ENCODE measurements at places on chromosomes 1 and 21.

GRCh38 chr1:229117664-229118300, 153.1 kb upstream of the RAB4A start:
- no peak for DNase-seq

- no peak for DNase-seq
Measured at GRCh38 chr1:160146107-160146506, 5.3 kb upstream of the ATP1A4 start.

- DNase-seq, result peak; percentile 84
Measured at GRCh38 chr1:208107425-208108212, 136.6 kb downstream of the PLXNA2 start.

DNA sequence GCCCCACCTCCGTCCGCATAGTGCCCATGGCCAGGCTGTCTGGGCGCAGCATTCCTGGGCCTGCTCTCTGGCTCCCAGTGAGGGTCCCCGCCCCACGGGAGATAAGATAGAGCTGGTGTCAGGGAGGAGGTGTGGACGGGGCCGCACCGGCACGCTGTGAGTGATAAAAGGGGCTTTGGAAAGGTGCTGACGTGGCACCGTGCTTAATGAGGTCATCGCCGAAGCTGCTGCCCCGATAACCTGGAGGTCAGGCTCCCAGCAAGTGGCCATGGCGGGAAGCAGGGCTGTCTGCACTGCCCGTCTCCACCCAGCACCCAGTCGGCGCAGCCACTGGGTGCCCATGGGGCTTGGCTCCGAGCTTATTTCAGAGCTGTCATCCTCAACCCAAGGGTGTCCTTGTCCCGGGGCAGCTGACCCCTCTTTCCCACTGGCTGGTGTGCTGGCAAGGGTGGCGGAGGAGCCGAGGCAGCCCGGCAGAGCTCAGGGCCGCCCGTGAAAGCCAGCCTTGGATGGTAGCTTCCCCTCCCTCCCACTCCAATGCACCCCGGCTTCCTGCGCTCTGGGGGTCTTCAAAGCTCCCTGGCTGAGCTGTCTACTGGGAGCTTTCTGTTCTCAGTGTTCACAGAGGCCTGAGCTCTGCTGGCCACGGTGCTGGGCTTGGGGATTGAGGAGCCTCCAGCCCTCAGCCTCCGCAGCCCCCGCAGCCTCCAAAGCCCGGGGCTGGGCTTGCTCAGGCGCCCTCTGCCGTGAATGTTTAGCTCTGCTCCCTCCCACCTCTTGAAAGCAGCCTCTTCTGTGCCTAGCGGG, 105.1 kb upstream of the ARHGEF16 start:
- no peak for DNase-seq

- DNase-seq, result no peak
Measured at GRCh38 chr1:3652548-3653285, 401 bp downstream of the TP73 start.

GRCh38 chr1:81484284-81484683, 316.4 kb upstream of the ADGRL2 start:
- DNase-seq, result no peak

DNA sequence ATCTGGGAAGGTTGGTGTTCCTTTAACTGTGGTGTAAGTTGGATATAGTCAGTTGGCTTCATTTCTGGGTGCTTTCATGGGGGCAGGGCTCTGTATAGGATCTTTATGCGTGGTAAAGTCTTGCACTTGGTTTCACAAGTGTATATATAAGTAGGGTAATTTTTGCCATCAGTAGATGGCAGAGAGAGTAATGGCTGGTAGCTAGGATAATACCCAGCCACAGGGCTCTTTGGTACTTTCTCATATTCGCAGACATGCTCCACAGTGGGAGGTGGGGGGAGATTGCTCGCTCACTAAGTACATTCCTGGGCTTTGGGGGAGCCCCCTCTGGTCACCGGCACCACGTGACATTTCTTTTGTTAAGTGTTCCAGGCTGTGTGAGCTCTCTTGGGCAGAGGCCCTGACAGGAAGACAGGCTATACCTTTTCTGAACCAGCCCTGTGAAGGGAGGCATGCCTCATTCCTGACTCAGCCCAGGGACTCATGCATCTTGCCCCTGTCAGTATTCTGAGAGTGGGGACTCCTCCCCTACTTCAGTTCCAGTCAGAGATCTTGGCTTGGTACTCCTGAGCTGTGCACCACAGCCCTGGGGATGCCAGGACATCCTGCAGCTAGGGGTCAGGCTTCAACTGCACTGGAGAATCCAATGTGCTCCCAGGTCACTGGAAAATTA, 37.6 kb downstream of the FCRL2 start:
- DNase-seq, result no peak

GRCh38 chr1:95007687-95008086, 65.1 kb downstream of the ALG14 start:
- DNase-seq, result no peak

DNA sequence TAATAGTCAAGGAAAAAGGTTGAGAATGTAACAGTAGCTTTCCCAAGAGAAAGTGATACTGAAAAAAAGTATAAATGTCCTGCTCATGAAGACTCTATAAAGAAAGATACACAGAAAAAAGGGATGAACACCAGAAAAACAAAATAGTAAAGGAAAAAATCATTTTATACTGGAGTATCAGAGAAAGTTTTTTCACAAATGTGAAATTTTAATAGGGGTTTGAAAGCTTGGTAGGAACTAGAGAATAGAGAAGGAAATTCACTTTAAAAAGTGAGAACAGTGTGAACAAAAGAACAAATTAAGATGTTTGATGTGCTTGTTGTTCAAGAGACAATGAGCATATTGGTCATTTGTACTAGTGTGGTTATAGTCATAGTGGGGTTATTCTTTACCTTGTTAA, 25.6 kb downstream of the UCHL5 start:
- no peak for DNase-seq

DNA sequence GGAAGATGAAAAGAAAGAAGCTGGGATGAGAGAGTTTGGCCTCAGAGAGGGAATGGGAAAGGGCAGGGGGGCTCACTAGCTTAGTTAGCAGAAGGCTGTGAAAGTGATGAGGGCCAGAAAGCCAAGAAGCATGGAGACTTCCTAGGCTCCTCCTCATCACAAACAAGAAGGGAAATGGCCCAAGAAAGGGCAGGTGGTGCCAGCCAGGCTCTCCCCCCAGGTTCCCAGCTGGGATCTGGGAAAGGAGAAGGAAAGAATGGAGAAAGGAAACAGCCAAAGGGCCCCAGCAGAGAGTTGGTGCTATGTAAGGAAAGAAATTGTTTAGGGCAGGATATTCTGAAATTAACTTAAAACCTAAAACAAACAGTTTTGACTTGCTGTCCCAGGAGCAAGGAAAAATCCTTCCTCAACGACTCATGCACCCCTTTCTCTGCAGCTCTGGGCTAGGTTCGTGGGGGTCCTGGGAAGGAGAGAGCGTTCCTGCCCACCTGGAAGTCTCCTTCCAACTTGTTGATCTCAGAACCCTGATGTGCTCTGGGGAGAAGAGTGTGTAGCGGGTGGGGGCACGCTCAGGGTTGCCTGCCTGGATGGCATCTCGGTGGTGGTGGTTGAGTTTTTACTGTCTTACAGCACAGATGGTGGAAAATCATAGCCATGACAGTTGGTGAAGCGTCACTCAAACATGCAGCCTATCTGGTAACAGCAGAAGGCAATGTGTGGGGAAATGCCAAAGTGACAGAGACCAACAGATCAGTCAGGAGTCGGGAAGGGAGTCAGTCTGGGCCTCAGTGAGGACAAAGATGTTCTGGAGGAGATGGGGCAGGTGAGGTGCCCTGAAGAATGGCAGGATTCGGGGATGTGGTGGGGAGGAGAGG, 147.3 kb downstream of the CLIC6 start:
- no peak for DNase-seq

DNA sequence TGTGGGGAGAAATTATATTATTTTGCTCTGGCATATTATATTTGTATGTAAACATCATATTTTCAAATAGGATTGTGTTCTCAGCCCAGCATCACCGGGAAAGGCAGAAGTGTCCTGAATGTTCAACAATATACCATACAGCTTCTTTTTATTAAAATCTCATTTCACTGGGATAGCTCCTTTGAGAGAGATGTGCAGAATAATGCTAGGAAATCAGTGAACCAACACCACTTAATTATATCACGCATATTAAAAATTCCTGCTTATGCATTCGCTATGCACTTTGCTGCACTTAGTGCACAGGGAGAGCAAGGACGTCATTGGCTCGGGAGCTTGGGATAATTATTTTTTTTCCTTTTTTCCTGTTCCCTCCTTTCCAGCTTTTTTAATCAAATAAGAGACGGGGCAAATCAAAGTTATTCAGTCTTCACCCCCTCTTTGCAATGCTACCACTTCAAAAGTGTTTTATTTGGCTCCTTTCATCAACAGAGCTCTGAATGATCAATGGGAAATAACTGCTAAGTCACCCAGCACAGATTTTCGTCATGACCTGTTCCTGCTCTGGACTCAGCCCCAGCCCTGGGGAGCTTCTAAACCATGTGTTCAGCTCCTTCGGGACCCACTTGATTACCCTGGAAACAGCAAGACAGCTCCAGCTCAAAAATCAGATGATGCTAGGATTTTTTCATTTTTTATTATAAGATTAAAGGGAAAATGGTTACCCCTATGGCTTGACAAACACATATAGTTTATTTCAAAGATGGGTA, 165.5 kb upstream of the DUSP10 start:
- DNase-seq, result no peak

DNA sequence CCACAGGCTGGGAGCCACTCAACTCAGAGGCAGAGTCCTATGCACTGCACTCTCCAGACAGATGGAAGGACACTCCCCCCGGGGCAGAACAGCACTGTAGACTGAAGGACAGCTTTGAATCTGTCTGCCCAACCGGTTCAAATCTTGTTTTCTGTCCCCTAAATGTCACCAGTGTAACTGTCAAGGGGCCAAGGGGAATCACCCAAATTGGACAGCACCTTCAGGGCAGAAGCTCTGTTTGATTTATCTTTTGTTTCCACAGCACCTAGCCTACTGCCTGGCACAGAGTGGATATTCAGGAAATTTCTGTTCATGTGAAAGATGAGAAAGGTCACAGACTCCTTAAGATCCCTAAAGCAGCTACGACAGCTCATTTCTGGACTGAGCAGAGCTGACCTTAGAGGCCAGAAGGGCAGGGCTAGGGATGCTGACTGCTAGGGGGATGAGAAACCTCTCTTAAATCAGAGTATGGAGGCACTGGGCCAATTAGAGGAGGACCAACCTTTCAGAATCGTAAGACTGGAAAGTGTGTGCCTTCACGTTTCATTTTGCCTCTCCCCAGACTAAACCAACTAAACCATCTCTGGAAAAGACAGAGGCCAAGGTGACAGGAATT, 41.0 kb downstream of the ITPKB start:
- no peak for DNase-seq
